ENCODE measurements at places on chromosomes 6 and 20.

DNA sequence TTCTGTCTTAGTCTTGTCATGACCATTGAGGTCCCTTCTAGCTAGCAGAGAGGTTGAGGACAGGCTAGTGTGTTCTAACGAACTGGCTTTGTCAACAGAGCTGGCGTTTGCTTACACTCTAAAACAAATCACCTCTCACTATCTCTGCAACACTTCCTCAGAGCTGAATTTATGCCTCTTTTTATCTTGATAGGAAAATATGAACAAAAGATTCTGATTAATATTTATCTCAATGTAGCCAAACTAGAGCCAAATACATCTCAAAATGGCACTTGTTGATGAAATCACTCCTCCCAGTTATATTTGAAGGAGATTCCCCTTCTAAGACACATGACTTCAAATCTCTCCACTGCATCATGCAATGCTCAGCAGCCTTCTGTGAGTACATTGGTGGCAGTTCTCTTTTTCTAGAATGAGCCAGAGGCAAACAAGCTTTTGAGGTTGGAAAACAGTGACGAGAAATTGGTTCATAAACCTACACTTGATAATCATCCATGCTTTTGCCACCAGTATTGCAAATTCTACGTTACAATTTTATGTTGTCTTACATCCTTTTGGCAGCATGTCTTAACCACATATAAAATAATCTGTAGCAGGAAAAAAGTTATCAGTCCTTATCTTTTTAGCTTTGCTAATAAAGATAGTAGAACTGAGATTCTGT lies 615.7 kb upstream of the CITED2 start:
- no peak for DNase-seq

DNA sequence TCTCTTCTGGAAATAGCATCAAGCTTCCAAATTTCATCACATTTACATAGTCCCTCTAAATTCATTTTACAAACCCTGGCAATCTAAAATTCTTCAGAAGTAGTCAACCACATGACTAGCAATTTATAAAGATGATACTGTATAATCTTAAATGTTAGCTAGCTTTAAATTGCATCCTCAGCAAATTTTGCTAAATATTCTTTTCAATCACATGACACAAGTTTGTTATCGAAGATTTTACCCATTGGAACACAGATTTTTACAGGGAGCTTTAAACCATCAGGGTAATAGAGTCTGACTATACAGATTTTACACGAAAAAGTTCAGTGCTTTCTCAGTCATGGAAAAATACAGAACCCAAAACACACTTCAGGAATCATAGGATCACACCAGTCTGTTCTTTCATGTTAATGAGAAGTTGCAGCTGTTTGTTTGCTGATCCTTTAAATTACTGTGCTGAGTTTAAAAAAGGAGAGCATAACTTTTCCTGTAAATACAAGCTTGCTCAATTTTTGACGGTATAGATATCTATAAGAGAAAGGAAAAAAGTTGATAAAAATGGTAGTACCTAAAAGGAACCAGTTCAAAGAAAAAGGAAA lies 445.8 kb upstream of the ADGRB3 start:
- no peak for DNase-seq

GRCh38 chr6:150238336-150238741 lies 95.5 kb downstream of the PPP1R14C start:
- DNase-seq = no peak

DNA sequence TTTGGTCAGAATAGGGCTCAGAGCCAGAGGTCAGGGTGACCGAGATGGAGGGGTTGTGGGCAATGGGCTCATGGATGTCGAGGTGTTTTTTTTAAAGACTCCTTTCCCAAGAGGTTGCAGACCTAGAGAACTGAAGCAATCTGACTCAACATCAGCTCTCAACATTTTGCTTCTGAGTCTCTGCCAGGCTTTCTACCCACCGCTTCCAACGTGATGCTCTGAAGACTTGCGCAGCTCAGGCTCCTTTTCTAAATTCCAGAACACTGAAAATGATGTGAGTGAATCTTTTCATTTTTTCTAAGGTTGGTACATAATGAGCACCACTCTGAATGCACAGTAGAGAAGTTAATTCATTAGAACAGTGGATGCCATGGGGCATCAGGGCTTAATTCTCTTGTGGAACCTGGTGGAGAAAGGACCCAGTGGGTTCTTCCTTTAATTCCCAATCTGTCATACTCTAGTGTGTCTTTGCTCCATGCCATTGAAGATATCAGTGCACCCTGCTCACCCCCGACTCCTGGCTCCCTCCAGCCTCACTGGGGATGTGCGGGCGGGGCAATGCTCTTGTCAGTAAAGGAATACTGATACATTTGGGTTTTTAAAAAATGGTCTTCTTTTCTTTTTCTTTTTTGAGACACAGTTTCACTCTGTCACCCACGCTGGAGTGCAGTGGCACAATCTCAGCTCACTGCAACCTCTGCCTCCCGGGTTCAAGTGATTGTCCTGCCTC lies 17.0 kb upstream of the KIF13A start:
- DNase-seq = no peak

- no peak for DNase-seq
Measured at GRCh38 chr20:38187517-38187916, 22.4 kb upstream of the TGM2 start.

- DNase-seq = no peak
Measured at GRCh38 chr6:81002126-81002525, 750.4 kb downstream of the TENT5A start.

- no peak for DNase-seq
Measured at GRCh38 chr20:44166477-44166876, 20.5 kb downstream of the JPH2 start.

DNA sequence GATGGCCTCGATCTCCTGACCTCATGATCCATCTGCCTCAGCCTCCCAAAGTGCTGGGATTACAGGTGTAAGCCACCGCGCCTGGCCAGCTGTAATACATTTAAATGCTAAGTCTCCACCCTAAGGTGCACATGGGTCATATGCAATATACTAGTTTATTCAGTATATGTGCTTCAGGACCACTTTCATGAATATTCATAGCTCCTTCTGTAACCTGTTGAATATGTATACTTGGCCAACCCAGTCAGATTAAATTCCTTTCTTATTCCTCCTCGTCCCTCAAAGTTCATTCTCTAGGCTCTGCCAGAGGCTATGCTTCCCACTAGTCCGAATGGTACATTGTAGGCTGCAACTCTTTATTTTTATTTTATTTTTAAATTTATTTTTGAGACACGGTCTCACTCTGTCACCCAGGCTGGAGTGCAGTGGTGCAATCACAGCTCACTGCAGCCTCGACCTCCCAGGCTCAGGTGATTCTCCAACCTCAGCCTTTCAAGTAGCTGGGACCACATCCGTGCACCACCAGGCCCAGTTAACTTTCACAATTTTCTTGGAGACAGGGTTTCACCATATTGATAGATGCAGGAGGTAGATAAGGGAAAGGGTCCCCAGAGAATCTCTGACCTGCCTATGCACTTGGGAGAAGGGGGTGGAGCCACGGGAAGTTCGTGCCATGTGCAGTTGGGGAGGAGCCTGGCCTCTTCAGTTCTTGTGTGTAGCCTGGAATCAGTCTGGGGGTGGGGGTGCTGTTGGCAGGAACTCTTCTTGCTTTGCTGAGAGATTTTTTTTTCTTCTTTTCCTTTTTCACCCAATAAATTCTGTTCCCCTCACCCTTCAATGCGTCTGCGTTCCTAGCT lies 41.3 kb upstream of the DDR1 start:
- no peak for DNase-seq

GRCh38 chr20:51319522-51319921 lies 223.0 kb downstream of the NFATC2 start:
- DNase-seq = no peak

- DNase-seq = no peak
Measured at GRCh38 chr6:55913228-55914195, 38.1 kb upstream of the BMP5 start.
